ENCODE measurements at places on chromosomes 11 and 22.

DNA sequence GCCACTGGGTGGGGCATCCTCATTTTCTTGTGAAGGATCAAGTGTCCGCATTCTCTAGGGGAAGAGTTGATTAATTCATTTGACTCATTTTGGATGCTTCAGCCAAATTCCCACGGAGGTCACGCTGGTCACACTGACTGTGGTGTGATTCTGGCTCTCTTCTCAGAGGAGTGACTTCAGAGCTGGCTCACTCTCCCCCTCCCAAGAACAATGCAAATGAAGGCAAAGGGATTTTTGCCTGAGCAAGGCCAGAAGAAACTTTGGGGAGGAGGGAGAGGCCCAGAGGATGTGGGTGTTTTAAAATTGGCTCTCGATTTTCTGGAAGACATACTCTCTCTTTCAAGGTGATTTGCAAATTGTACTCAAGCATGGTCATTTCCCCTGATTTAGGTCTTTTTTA is 51.1 kb upstream of the LMO2 start:
- peak; percentile 35 for DNase-seq

GRCh38 chr11:107427569-107428180 is 29.9 kb downstream of the CWF19L2 start:
- no peak for DNase-seq

GRCh38 chr22:42317691-42318547 is 47.5 kb upstream of the TCF20 start:
- DNase-seq = peak; percentile 36

- no peak for DNase-seq
These were observed 682.2 kb upstream of the RAG2 start for GRCh38 chr11:37280200-37280599.

DNA sequence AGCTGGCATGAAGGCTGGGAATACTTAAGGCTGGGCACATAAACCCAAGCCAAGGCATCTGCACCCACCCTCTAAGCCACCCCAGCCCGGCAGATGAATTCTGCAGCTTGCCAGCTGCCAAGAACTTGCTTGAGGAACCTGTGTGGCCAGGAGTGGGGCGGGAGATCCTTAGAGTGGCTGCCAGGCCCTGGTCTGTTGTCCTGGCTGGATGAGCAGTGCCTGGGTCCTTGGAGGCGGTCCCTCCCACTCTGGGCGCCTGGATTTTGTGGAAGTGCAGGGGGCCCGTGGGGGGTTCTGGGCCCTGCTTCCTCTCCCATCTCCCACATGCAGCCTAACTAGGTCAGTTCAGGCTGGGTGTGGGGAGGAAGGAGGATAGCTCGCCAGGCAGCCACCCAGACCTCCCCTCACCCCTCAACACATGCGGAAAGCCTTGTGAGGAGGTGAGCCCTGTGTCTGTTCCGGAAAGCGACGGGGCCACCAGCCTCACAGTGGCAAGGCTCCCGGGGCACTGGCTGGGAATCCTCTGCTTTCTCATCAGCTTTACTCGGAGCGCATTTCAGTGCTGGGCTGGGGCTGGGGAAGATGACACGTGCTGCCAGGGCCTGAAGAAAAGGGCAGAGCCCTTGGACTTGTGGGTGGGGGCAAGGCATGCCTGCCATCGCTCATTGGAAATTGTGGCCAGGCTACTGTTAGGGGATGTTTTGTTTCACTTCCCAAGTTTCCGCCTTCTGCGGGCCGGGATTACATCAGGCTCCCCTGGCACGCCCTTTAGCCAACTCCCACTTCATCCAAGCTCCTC is 8.4 kb downstream of the DAGLA start:
- DNase-seq = peak; percentile 42
